Right forelimb (tissue), 1 donor: ENCODE measurements at places on chromosomes 4 and X.

DNA sequence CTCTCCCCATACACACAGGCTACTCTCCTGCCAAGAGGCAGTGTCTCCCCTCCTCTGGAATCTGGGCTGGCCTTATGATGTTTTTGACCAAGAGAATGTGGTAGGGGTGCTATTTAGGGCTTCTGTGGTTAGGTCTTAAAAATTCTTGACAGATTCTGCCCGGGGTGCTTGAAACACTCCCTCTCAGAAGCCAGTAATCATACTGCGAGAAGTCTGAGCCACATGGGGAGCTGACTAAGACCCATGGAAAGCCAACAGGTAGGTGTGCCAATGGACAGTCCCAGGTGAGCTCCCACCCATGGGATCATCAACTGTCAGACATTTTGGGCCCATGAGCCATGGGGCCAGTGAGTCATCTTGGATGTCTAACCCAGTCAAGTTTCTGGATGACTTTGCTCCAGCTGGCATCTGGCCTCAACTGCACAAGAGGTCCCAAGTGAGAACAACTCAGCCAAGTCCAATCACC is 315.7 kb downstream of the FBXW7 start:
- no peak for DNase-seq

DNA sequence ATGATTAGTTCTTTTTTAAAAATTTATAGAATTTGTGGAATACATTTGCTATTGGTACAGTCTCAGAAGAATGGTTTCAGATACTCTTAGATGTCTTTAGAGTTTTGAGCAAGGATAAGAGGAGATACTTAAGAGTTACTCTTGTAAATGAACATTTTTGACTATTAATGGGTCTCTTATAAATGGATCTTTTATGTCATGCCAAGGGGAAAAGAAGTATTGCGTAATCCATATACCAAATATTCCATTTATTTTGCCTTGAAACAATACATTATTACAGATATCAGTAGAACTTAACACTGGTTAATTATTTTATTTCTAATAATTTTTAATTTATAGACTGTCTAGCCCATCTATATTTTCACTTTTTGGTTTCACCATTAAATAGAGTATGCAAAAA is 17.2 kb upstream of the DCAF4L1 start:
- DNase-seq, result no peak

DNA sequence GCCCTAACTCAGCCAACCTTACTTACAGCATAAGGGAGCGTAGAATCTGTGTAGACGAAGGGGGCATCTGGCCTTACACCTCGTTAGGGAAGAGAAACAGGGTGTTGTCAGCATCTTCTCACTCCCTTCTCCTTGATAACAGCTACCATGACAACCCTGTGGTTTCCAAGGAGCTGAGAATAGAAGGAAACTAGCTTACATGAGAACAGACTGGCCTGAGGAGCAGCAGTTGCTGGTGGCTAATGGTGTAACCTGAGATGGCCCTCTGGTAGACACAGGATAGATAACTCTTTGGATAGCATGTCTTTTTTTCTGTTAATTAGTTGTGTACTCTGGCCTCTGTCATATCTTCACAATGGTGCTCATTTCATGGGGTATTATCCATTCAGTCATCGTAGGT is 14.6 kb downstream of the PLP1 start:
- DNase-seq, result no peak

GRCh38 chr4:166308647-166309046 is 435.6 kb downstream of the TLL1 start:
- DNase-seq, result no peak

- no peak for DNase-seq
These were observed 247.9 kb downstream of the CCSER1 start for GRCh38 chr4:90375081-90375480.

- DNase-seq, result no peak
These were observed 82.4 kb upstream of the FAM9C start for GRCh38 chrX:13126775-13127174.
